ENCODE measurements at places on chromosomes 5 and 9.

DNA sequence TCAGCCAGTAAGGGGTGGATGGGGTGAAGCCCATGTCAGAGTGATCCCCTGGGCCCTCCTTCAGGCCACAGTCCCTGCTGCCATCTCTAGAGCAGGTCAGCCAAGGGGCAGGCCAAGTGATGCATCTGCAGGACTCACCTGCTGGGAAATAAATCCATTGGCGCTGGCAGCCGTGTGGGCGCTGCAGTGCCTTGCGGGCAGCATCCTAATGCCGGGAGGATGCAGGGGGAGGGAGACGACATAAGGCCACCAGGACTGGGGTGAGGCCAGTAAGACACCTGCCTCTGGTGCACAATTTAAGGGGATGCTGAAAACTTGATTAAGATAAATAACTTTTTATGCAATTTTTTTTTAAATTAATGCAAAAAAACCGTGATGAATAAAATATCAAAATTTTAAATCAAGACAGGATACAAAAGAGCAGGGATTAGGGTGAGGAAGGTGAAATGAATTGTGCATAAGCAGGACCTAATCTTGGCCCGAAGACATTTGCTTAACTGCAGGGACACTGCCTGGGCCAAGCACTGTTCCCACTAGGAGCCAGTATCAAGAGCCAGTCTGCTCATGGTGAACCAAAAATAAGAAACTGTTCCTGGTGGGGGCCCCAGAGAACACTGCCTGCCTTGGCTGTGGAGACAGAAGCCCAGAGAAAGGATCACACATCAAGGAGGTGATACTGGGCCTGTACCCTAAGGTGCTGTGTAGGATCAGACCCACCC lies 67.5 kb upstream of the CPLX2 start:
- no peak for DNase-seq

DNA sequence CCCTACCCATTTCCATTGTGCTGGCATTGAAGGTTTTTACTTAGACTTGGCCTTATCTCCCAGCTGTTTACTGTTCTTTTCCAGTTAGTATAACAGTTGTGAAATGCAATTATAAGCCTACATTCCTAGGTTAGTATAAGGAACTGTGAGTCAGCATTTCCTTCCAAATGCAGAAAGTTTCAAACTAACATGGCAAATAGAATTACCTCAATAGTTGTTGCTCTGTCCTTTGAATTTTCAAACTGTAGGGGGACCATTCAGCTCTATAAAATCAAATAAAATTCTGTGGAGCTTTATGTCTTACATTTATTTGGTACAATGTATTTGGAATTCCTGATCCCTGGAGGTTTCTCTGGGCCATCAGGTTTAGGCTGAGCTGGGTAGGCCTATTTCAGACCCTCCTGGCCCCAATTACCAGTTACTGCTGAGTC lies 47.2 kb downstream of the ARHGEF28 start:
- DNase-seq: no peak

DNA sequence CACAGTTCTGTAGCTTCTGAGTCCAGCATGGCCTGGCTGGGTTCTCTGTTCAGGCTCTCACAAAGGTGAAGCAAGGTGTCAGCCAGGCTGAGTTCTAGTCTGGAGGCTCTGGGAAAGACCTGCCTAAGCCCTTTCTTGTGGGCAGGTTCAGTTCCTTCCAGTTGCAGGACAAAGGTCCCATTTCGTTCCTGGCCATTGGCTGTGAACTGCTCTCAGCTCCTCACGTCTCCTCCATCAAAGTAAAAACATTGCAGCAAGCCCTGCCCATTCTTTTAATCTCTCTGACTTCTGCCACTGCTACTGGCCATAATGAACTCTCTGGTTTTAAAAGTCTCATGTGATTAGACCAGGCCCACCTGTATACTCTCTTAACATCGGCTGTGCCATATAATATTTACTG lies 61.6 kb upstream of the BARX1 start:
- no peak for DNase-seq

GRCh38 chr9:77384406-77384805 lies 207.1 kb downstream of the VPS13A start:
- no peak for DNase-seq

GRCh38 chr5:65072850-65073249 lies 304.1 kb downstream of the CWC27 start:
- no peak for DNase-seq

All from naive thymus-derived CD4-positive, alpha-beta T cell (primary cell).